ENCODE measurements at places on chromosomes 7 and 10.

- peak; percentile 63 for DNase-seq
Measured at GRCh38 chr7:78924581-78924980, 528.9 kb downstream of the MAGI2 start.

DNA sequence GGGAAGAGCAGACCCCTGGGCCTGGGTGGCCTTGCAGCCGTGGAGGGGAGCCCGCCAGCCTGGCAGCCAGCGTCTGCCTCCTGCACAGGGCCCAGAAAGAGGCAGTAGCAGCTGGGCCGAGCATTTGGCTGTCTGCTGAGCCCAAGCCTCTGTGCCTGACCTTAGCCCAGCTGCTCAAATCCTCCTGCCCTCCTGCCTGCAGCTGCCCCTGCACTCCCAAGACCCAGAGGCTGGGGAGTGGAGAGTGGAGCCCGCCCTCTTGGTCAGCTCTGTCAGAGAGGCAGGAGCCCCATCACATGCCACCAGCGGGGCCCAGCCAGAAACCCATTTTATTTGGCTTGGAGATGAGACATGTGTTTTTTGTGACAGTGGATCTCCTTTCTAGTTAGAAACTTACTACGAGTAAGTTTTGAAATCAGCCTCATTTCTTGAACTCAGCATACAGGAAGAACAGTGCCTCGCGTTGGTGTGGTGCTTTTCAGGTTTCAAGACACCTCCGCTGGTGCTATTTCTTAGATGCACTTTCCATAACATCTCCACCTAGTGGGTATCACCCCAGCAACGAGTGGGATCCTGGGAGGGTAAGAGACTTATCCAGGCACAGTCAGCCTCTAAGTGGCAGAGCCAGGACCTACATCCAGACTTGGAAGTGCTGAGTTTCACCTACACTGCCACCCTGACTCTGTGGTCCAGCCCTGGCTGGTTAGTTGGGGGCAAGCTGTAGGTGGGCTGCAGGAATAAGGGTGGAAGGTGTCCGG, 477.1 kb downstream of the RPS24 start:
- peak; percentile 20 for DNase-seq

GRCh38 chr7:141693082-141693481, 8.9 kb downstream of the DENND11 start:
- DNase-seq: no peak

GRCh38 chr7:43076189-43076605, 36.2 kb upstream of the HECW1 start:
- DNase-seq: no peak

GRCh38 chr7:143362131-143363015, at the start of gene FAM131B:
Gene FAM131B (minus strand): TSS chr7:143362713. CDS start chr7:143362603, 110 bp downstream.
- DNase-seq: no peak

DNA sequence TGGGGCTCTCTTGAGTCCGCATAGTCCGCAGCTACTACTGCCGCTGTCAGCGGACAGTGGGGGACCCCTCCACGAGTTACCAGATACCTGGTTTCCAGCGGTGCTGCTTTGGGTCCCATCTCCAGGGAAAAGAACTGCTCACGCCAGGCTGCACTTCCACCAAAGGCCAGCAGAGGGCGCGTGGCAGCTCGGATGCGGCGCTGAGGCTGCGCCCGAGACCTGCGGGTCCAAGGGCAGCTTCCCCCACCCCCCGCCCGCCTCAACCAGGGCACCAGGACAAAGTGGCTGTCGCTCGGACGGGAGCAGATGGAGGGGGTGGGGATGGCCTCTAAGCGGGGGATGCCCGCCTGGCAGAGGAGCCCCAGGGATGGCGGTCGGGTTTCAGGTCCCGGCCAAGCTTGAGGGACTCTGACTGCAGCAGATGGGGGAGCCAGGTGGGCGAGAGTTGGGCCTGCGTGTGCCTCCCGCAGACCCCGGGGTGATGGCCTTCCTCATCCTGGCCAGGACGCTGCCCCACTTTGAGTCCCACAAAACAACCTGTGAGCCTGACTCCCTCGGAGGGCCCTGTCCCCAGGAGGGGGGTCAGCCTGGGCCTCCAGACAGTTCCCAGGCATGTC, 23.8 kb upstream of the ZNF735 start:
- DNase-seq: peak; percentile 21

DNA sequence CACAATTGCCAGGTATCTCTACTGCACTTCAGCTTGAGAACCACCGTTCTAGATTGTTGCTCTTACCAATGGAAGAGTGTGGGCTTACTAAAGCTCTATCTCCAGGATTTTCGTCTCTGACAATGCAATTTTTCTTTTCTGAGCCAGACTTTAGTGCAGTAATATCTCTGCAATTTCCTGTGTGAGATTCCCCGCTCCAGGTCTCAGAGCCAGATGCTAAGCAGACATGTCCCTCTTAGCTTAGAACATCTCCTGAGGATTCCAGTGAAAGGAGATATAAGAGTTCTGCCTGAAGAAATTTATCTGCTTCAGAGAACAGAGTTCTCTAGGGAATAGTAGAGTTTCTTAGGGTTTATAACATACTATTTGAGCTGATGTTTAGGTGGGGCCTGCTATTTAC, 82.0 kb downstream of the SND1 start:
- no peak for DNase-seq

- no peak for DNase-seq
Measured at GRCh38 chr7:37083311-37084096, 359.2 kb upstream of the AOAH start.

- no peak for DNase-seq
Measured at GRCh38 chr10:14530465-14530864, 199.7 kb upstream of the FRMD4A start.

GRCh38 chr7:152464312-152465118, 28.7 kb upstream of the KMT2C start:
- DNase-seq: peak; percentile 57

DNA sequence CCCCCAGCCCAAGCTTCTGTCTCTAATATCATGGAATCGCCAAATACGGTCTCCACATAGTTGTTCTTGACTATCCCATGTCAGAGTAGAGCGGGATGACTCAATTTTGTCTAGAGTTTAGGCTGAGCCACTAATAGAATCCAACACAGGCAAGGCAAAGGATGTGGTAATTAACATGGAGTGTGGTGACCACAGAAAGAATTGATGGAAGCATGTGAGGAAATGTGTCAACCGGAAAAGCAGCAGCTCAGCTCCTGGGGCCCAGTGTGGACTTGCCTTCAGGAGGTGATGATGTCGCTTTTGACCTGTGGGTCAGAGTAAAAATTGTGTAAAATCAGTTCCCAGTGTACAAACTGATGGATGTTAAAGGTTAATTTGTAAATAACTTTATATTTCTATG, 139.3 kb upstream of the KLF6 start:
- DNase-seq: no peak

- no peak for DNase-seq
Measured at GRCh38 chr7:73678862-73679261, 4.4 kb downstream of the DNAJC30 start.

DNA sequence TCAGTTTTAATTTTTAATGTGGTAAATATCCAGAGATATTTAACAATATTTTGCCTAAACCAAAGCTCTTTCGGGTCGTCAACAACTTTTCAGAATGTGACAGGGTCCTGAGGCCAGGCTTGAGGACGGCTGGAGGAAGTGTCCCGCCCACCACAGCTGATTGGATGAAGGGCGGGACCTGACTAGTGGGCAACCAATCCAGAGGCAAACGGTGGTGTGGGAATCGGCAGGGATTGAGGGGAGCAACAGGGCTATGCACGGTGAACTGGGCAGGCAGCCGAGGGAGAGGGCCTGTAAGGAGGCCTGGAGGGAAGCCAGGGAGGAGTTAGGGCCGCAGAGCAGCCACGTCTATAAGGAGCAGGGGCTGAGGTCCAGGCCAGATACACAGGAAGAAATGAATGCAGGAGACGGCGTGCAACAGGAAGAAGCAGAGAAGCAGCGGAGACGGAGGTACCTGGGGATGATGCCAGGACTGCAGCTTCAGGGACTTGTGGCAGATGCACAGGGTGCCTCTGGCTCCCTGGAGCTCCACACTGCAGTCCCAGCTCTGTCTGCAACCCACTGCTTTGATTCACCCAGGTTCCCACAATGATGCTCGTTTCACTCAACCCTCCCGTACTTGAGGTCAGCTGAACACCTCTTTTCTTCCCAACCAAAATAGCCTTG, 46.1 kb upstream of the ZMIZ1 start:
- DNase-seq: peak; percentile 20

- DNase-seq: no peak
Measured at GRCh38 chr10:61899997-61900828, 1.3 kb upstream of the ARID5B start.

DNA sequence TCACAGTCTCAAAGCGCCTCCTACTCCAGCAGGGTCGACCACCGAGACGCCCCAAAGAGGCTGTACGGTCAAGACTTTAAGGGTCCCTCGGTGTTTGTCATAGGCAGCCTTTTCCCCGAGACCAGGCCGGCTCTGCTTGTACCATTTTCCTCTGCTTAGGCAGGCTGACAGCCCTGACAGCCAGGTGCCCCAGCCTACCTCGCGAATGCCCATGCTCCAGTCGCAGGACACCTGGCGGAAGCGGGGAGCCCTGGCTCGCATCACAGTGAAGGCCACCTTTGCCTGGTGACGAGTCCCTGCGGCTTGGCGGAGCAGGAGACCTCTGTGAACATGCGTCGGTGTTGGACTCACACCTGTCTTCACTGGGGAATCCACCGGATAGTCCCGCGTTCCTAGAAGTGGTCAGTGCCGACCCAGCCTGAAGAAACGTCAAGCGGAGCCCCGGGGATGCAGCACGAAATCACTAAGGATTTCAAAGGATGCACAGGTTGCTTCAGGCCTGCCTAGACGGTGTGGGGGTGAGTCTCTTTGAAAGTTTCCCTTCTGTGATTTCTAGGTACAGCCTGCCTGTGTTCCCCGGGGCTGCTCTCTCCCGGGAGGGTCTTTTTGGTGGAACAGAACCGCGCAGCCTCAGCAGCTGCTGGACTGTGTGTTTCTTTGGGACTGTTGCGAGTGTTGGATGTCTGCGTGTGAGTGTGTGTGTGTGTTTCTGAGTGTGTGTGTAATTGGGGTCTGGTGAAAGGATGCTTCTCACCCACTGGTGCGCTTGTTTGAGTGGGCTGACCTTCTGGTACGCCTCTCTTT, 30.5 kb upstream of the ZNF273 start:
- DNase-seq: no peak

GRCh38 chr10:78457804-78458482, 424.3 kb downstream of the RPS24 start:
- no peak for DNase-seq

GRCh38 chr7:41899823-41900433, 197.0 kb upstream of the INHBA start:
- no peak for DNase-seq

- DNase-seq: no peak
Measured at GRCh38 chr10:68163735-68164134, 54.4 kb downstream of the MYPN start.

GRCh38 chr7:74655324-74655723, 2.2 kb upstream of the GTF2I start:
- no peak for DNase-seq

DNA sequence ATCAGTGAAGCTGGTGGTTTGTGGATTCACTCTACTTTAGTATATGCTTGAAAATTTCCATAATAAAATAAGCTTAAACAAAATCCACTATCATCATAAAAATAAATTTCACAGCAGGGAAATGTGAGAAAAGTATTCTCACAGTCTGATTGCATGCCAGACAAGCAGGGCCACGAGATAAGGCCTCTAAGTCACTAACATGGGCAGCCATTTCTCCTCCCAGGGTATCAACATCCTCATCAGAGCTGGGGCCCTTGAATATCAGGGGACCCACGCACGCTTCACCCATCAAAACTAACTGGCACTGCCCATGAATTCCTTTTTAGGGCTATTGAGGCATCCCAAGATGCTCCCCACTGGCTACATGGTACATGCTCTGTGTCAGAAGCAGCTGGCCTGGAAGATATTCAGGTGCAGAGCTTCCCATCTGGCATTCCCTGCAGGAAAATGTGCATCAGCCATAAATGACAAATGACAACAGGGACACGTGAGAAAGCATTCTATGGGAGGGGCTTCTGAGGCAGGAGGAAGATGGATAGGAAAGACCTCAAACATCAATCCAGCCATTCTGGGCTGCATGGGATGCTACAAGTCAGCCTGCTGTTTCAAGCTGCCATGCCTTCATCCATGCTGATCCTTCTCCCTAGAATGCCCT, 17.4 kb downstream of the CCDC6 start:
- DNase-seq: no peak

GRCh38 chr10:101110856-101111523, 20.1 kb upstream of the TLX1 start:
- peak; percentile 82 for DNase-seq

DNA sequence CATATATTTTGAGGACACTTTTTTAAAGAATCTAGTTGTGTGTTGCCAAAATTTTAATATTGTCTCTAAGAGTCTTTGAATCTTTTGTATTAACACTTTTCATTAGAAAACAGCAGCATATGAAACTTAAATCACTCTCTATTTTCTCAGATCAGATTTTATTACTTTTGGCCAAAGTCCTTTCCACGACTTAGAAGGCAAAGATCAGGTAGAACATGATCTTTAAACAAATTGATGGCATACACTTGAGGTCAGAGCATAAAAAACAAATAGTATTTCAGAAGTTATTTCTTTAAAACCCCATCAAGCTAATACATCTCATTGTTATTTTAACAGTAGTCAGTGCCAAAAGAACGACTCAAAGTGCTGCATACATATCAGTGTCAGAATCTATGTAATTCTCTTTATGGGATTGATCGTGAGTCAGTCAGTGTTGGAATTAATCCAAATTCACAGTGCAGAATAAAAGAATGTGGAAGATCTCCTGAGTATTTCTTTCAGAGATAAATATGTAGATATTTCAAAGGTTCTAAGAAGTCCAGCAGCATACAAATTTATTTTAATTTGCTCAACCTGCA, 9.6 kb upstream of the AGMO start:
- DNase-seq: no peak

GRCh38 chr10:61974601-61975390, 73.3 kb downstream of the ARID5B start:
- DNase-seq: no peak

DNA sequence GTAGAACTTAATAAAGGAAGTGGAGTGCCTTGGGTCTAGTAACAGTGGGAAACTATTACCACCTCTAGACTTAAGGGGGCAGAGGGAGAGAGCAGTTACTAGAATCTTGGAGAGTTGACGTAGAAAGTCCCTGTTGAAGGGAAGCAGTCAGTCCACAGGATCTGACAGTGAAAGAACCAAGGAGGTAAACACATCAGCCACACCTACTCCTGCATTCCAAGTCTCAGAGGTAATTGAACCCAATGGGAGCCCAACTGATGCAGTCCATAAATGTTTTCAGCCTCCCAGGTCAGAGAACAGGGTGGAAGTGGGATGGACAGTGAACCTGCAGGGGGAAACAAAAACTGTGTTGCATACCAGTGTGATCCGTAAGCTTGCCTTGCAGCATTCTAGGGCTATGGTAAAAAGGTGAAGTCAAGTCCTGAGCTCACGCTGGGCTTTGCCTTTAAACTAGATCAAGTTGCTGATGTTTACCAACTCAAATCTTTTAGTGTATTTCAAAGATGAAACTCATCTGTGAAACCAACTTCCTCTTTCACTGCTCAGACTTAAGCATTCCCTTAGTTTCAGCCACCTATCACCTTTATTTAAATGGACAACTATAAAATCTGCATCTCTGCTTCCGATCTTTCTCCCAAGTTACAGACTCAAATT, 57.2 kb downstream of the SLC16A12 start:
- peak; percentile 49 for DNase-seq

- DNase-seq: no peak
Measured at GRCh38 chr10:78450807-78451485, 417.3 kb downstream of the RPS24 start.

- no peak for DNase-seq
Measured at GRCh38 chr10:102280397-102281101, 35.2 kb downstream of the GBF1 start.
